LNCaP clone FGC (cell line): ENCODE measurements at places on chromosomes 11 and 22.

GRCh38 chr11:27965559-27965958 is 142.4 kb downstream of the KIF18A start:
- DNase-seq, result no peak

- DNase-seq, result no peak
Measured at GRCh38 chr11:76265771-76266241, 59.5 kb upstream of the WNT11 start.

DNA sequence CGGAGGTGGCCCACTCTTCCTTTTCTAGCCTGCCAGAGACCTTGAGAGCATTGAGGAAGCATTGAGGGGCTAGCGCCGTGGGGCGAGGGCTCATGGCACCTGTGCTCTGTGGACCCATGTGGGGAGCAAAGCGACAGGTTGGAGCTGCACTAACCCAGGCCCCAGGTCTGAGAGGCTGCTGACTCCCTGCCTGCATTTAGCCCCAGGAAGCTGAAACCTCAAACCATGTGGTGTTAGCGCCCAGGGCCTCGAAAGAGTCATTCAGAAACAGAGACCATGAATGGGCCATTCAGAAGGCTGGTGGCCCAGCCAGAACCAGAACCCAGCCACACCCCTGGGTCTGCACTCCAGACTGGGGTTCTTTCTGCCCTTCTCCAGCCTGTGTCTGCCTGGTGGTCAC is 88.6 kb downstream of the BCR start:
- no peak for DNase-seq

DNA sequence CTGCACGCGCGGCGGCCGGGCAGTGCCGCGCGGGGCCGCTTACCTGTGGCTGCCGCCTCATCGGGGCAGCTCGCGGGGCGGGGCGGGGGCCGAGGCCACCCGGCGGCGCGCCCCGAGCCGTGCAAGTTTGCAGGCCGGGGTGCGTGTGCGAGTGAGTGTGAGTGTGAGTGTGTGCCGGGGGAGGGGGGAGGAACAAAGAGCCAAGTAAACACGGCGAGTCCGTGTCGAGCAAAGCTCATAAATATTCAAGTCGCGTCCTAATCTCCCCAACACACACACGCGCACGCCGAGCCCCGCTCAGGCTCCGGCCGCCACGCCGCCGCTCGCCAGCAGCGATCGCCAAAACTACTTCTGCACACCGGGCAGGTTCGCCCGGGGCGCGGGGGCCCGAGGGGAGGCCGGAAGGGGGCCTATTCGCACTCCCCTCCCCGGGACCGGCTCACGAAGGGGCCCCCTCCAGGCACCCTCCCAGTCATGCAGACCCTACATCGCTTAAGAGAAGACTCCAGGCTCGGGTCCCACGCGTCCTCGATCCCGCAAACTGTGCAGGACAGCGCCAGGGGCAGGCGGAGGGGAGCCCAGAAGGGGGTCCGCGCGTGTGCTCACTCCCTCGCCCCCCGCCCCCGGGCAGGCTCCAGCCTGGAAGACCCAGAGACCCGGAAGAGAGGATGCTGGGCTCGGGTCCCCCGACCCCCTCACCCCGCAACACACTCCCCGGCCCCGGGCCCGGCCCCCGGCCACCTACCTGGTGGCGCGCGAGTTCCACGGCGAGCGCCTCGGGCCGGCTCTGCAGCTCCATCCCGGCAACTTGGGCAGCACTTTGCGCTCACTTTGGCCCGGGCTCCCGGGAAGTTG is 827 bp downstream of the PHF21B start:
- no peak for DNase-seq

GRCh38 chr11:133529807-133530500 is 2.3 kb downstream of the OPCML start:
- no peak for DNase-seq

- DNase-seq, result no peak
Measured at GRCh38 chr22:35850831-35851230, 133.2 kb downstream of the APOL5 start.

DNA sequence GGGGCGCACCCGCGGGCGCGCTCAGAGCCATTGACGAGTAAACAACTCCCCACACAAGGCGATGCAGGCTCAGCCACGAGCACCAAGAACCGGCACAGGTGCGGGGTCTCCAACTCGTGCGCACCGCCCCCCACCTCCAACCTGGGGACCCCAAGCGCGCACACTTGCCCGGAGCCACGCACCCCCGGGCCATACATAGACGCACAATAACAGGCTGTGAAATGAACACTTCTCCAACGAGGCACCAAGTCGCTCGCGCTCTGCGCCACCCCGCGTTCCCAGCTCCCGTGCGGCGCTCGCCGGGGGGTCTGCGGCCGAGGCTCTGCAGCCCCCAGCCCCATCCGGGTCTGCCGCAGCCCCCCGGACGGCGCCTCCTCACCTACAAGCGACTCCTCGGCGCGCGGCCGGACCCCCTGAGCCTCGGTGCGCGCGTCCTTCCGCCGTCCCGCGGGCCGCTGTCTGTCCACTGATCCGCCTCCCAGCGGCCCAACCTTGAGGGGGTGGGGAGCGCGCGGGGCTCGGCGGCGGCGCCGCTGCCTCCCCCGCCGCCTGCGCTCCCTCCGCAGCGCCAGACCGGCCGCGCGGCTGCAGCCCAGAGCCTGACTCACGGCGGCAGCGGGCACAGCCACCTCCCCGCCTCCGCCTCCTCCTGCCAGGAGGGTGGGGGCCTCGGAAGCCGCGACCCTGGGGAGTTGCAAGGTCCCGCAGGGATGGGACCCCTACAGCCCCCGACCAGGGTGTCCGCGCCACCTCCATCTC is 1.6 kb downstream of the IFITM10 start:
- DNase-seq, result no peak
